Fibroblast of skin of right quadriceps (primary cell): ENCODE measurements at places on chromosomes 11 and 22.

- DNase-seq: peak; percentile 40
Observed at GRCh38 chr22:45600790-45601730, 70.6 kb upstream of the ATXN10 start.

- DNase-seq: peak; percentile 79
Observed at GRCh38 chr11:26753723-26754504, 32.1 kb upstream of the SLC5A12 start.

- no peak for DNase-seq
Observed at GRCh38 chr22:16958475-16958874, 49.5 kb downstream of the GAB4 start.

- DNase-seq: no peak
Observed at GRCh38 chr22:47199261-47199978, 437.0 kb downstream of the TBC1D22A start.

DNA sequence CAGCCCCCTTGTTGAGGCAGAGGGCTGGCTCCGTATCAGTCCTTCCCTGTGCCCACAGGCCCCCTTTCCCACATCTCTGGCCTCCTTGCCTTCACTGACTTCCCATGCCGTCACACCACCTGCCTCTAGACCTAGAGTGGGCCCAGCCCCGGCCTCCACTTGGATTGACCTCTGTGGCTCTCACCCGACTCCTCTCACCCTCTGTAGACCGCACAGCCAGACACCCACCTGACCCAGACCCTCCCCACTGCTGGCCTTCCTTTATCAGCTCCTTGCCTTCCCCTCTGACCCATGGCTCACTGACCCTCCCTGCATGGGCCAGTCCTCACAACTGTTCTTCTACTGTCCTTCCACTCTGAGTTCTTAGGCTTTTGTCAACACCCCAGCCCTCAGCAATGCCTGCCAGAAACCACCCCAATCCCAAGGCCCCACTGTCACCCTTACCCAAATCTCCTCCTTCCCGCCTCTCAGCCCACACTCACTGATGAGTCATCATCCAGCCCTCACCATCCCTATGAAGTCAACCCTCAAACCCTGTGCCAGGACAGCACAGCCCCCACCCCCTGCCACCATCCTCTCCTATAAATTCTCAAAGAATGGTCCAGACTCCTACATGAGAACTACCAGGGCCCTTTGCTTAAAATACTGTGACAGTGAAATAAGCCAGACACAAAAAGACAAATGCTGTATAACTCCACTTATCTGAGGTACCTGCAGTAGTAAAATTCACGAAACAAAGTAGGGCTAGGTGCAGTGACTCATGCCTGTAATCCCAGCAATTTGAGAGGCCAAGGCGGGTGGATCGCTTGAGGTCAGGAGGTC lies 53.4 kb downstream of the SCGB1A1 start:
- DNase-seq: peak; percentile 77

- no peak for DNase-seq
Observed at GRCh38 chr11:126603486-126603885, 248.0 kb downstream of the ST3GAL4 start.

GRCh38 chr11:40819230-40819629 lies 640.2 kb downstream of the LRRC4C start:
- no peak for DNase-seq

DNA sequence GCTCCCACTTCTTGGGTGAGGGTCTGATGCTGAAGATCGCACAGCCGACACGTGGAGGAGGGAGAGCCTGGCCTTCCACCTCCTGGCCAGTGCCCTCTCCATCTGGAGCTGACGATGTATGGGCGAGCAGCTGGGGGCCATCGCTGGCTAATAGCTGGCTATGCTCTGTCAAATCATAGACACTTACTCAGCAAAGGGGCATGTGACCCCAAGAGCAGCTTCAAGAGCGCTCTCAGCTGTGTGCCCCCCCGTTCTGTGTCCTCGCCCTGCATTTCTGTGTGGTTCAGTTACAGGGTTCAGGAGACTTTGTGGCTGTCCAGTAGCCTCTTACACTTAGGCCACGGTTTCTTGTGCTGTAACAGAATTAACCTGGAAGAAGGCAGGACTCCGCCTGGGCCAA lies 26.4 kb downstream of the FBLN1 start:
- DNase-seq: no peak

- no peak for DNase-seq
Observed at GRCh38 chr11:113729456-113729855, 23.3 kb upstream of the TMPRSS5 start.

GRCh38 chr11:44675906-44676305 lies 50.9 kb upstream of the TSPAN18 start:
- no peak for DNase-seq

DNA sequence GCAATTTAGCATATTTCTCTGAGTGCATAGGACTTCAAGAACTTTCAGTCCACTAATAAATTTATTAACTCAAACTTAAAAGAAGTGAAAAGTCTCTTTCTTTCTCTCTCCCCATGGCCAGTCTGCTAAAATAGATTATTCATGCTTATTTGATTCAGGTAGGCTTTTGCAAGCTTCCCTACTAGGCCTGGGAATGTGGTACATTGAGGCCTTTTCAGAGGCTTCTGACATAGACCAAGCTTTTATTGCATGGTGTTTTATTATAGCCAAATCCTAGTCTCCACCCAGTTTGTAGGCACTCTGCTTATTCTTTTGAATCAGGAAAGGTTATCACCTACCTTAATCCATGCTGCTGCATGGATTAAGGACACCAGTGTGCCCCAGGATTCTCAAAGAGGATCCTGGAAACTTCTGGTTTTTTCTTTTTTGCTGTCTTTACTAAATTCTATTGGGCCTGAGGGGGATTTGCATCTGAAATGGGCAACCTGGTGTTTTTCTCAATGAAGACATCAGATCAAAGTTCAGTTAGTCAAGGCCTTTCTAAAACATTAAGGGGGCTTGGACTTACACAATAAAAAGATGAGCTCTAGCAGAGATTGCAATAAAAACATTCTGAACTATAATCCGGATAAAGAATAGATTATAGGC lies 92.2 kb downstream of the ELP4 start:
- no peak for DNase-seq

- peak; percentile 54 for DNase-seq
Observed at GRCh38 chr22:41576877-41577276, 12.8 kb downstream of the PMM1 start.

GRCh38 chr11:132448334-132448995 lies 1078.0 kb downstream of the NTM start:
- DNase-seq: peak; percentile 96

- DNase-seq: peak; percentile 78
Observed at GRCh38 chr11:106714199-106714598, 304.1 kb downstream of the GUCY1A2 start.

GRCh38 chr22:35997438-35997837 lies 31.2 kb downstream of the RBFOX2 start:
- peak; percentile 56 for DNase-seq

DNA sequence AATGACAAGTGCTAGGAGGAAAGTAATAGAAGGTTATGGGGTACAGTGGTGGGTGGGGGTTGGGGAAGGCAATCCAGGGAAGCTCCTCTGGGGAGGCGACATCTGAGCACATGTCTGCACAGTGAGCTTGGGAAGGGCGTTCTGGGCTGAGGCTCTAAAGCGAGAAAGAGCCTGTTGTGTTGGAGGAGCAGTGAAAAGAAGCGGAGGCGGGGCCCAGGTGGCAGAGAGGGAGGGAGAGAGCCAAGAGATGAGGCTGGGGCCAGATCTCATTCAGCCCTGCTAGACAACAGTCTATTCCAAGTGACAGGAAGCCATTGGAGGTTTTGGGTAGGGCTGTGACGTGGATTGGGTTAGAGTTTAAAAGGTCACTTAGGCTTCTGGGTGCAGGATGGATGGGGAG lies 55.3 kb upstream of the PARVG start:
- no peak for DNase-seq

DNA sequence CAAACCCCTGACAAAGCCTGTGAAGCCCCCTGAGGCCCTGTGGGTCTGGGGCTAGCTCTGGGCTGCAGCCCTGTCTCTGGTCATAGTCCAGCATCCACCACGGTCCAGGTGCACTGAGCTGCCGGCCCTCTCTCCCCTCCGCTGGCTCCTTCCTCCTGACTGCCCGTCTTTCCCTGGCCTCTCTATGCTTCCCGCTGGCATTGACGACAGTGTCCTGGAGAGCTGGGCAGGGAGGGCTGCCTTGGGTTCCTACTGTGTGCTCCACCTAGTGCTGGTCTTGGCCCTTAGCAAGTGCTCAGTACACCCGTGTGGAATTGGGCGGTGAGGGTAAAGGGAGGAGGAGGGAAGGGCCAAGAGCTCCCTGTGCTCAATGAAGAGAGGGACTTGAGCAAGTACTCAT lies 868 bp upstream of the MYEOV start:
- no peak for DNase-seq

GRCh38 chr11:130137999-130138398 lies 21.6 kb upstream of the ST14 start:
- DNase-seq: no peak

- DNase-seq: no peak
Observed at GRCh38 chr11:134987223-134987768, 575.3 kb upstream of the B3GAT1 start.

DNA sequence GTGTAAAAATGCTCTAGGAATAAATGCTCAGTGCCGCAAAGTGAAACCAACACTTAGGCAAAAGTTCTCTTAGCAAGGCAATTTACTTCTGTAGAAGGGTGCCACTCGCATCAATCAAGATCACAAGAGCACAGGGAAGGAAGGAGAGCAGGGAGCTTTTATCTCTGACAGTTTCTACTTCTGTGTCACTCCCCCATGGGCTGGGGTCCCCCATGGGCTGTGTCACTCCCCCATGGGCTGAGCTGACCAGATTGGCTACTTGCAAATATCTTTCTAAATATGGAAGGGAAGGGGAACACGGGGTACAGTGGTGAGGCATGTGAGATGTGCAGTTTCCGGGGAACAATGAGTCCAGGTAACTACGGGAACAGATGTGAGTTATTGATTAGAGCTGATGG lies 397 bp downstream of the OR52N2 start:
- DNase-seq: peak; percentile 0

GRCh38 chr11:102322560-102322959 lies 5.3 kb downstream of the BIRC3 start:
- DNase-seq: no peak

DNA sequence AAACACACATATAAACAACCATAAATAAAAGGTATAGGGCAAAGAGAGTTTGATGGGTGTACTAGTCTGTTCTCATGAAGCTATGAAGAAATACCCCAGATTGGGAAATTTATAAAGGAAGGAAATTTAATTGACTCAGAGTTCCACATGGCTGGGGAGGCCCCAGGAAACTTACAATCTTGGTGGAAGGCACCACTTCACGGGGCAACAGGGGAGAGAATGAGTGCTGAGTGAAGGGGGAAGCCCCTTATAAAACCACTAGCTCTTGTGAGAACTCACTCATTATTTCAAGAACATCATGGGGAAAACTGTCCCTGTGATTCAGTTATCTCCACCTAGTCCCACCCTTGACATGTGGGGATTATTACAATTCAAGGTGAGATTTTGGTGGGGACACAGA lies 385.9 kb upstream of the ANO5 start:
- DNase-seq: no peak

- DNase-seq: no peak
Observed at GRCh38 chr11:78056093-78056492, 7.6 kb upstream of the THRSP start.

DNA sequence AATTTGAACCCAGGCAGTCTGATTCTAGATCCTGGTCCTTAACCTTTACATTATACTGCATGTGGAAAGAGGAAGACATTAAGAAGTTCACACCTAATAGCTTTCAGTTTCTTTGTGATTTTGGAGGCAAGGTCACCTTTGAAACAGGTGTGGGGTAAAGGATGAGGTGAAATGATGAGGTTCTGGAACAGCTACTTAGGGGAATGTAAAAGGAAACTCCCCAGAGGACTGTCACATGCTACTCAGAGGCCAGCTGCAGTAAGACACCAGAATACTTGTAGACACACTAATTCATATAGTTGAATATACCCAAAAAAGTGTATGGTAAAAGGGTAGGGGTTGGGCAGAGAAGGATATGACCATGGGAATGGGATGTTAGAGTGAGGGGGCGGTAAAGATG lies 5.4 kb downstream of the APIP start:
- DNase-seq: no peak

DNA sequence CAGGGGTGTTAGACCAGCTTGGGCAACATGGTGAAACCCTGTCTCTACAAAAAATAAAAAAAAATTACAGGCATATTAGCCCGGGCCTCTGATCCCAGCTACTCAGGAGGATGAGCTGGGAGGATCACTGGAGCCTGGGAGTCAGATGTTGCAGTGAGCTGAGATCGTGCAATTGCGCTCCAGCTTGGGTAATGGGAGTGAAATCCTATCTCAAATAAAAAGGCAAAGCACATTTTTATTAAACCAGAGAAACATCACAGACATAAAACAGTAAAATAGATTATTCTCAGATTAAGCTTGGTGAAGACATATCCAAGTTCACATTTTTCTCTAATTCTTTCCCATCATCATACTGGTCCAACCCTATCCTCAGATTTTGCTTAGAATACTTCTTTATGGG lies 30.1 kb upstream of the XBP1 start:
- no peak for DNase-seq

- DNase-seq: no peak
Observed at GRCh38 chr11:70312401-70313357, 42.2 kb downstream of the PPFIA1 start.

- no peak for DNase-seq
Observed at GRCh38 chr11:70477609-70478008, 79.3 kb downstream of the CTTN start.

DNA sequence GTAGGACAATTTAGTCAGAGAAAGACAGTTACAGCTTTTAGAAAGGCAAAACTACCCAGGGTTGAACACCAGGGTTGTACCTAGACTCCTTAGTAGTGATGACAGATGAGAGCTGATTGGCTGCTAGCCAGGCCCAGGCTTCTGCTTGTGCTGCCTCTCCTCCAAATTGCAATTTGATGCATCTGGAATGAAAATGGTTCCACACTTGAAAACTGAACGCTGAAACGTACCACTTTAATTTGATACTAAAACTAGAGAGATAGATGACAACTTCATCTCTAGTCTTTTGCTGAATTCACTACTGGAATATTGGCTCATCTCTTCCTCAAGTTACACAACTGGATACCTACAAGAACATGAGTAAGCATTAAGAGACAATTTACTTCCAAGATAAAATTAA lies 19.2 kb upstream of the FNBP4 start:
- peak; percentile 13 for DNase-seq

DNA sequence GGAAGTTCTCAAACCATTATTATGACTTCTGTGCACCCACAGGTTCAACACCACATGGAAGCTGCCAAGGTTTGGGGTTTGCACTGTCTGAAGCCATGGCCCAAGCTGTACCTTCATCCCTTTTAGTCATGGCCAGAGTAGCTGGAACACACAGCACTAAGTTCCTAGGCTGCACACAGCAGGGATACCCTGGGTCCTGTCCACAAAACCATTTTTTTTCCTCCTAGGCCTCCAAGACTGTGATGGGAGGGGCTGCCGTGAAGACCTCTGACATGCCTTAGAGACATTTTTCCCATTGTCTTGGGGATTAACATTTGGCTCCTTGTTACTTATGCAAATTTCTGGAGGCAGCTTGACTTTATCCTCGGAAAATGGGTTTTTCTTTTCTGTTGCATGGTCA lies 42.7 kb downstream of the DDIAS start:
- DNase-seq: no peak

DNA sequence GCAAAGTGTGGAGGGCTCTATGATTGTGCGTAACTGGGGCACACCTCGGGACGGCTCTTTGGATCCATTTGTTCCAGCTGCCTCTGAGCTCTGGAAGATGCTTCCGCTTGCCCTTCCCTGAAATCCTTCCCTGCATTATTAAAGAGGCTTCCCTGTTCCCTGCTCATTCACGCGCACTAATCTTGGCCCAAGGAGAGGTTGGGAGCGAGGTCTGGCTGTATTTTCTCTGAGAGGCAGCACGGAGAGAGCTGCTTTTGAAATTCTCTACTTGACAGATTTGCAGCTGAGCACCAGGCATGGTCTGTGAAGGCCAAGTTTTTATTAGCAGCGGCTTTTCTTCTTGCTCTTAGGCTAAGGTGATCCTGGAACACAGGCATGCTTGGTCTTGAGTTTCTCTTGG lies 94.8 kb upstream of the NTM start:
- no peak for DNase-seq
